ENCODE measurements at places on chromosomes 1 and 21. TPM values are rescaled to one million over a fixed set of nuclear protein-coding genes. Genes with fewer than 3 reads are reported as not detected.

DIO1 gene
- not detected for total RNA-seq

ERG gene
- total RNA-seq, result 4.0 TPM

LCE1B gene
- total RNA-seq, result not detected

RASSF5 gene
- 5.8 TPM for total RNA-seq

BRDT gene
- not detected for total RNA-seq

RGS13 gene
- total RNA-seq, result 0.96 TPM

STK40 gene
- total RNA-seq, result 85.0 TPM

LAMC2 gene
- 36.9 TPM for total RNA-seq

S100A9 gene
- total RNA-seq, result 5.5 TPM

SPATA46 gene
- not detected for total RNA-seq

OR2T11 gene
- total RNA-seq, result not detected

ADGRL2 gene
- total RNA-seq, result 4.5 TPM

KRTCAP2 gene
- total RNA-seq, result 176 TPM

RGS16 gene
- total RNA-seq, result 1.3 TPM

FCGR1A gene
- total RNA-seq, result 1.5 TPM

COP1 gene
- total RNA-seq, result 51.9 TPM
